ENCODE measurements at places on chromosomes 11 and 22.
A peak's percentile ranks its signal among the peaks of the same experiment; 100 is the strongest.

DNA sequence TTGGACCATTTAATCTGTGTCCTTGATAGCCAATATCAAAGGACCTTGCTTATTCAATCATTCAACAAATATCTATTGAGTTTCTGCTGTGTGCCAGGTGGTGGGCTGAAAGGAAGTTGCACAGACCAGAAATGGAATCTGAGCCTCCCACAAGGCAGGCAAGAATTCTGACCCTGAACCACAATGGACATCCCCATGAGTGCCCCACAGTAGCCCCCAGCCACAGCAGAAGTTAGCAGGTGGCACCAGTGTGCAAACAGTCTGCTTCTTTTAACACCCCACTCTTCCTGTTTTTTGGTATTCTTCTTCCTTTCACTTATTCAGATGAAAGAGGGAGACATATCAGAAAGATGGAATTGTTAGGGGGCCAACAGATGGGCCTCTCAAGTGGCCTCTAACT, 12.2 kb upstream of the SERPING1 start:
- DNase-seq: no peak

GRCh38 chr22:39959640-39960447, at the start of gene TMA7B:
Gene TMA7B, plus strand, starts transcription at chr22:39960397. Its CDS starts 3,978 bp downstream, at chr22:39964375.
- no peak for DNase-seq

DNA sequence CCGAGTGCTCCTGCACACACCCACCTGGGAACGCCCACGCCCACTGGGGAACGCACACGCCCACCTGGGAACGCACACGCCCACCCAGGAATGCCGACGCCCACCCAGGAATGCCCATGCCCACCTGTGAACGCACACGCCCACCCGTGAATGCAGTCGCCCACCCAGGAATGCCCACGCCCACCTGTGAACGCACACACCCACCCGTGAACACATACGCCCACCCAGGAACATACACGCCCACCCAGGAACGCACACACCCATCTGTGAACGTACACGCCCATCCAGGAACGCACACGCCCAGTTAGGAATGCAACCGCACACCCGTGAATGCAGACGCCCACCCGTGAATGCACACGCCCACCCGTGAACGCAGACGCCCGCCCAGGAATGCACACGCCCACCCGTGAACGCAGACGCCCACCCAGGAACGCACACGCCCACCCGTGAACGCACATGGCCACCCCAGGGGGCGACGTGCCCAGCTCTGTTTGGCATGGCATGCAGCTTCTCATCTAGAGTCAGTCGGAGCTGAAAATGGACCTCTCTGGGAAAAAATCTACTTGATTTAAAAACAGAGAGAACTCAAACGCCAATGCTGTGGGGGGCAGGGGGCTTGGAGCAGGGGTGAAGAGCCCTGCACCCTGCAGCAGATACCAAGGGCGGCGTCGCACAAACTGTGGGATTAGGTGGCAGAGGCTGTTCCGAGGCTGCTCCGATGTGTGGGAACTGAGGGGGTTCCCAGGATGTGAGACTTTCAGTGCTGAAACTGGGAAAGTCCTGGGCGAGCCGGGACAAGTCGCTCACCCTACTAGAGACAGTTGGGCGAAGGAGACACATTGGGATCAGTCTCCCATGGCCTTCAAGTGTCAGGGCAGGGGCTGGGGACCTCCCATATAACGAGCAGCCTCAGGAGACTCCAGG, 83.3 kb downstream of the MYEOV start:
- DNase-seq: no peak

DNA sequence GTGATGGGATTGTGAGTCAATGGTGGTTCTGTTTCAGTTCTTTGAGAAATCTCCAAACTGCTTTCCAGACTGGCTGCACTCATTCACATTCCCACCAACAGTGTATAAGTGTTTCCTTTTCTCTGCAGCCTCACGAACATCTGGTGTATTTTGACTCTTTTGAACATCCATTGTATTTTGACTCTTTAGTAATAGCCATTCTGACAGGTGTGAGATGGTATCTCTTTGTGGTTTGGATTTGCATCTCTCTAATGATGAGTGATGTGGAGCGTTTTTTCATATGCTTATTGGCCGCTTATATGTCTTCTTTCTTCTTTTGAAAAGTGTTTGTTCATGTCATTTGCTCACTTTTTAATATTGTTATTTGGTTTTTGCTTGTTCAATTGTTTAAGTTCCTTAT, 19.4 kb downstream of the NELL1 start:
- DNase-seq: no peak

GRCh38 chr22:36384766-36385481, 2.8 kb downstream of the MYH9 start:
- DNase-seq: no peak

DNA sequence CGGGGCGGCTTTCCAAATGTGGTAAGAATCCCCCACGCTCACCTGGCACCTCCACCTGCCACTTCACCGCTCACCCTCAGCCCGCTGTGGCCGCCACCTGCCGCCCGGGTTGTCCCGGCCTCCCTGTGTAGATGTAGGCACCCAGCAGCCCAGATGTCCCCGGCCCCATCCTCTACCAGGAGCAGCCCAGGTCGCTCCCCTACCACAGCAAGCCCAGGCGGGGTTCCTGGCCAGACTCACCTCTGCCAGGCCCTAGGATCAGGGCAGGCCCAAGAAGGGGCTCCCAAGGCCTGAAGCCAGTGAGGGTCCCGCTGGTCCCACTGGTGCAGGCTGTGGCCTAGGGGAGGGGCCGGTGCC, 27.4 kb downstream of the MOB2 start:
- no peak for DNase-seq

GRCh38 chr11:83571302-83571701, 285.1 kb upstream of the CCDC90B start:
- no peak for DNase-seq

DNA sequence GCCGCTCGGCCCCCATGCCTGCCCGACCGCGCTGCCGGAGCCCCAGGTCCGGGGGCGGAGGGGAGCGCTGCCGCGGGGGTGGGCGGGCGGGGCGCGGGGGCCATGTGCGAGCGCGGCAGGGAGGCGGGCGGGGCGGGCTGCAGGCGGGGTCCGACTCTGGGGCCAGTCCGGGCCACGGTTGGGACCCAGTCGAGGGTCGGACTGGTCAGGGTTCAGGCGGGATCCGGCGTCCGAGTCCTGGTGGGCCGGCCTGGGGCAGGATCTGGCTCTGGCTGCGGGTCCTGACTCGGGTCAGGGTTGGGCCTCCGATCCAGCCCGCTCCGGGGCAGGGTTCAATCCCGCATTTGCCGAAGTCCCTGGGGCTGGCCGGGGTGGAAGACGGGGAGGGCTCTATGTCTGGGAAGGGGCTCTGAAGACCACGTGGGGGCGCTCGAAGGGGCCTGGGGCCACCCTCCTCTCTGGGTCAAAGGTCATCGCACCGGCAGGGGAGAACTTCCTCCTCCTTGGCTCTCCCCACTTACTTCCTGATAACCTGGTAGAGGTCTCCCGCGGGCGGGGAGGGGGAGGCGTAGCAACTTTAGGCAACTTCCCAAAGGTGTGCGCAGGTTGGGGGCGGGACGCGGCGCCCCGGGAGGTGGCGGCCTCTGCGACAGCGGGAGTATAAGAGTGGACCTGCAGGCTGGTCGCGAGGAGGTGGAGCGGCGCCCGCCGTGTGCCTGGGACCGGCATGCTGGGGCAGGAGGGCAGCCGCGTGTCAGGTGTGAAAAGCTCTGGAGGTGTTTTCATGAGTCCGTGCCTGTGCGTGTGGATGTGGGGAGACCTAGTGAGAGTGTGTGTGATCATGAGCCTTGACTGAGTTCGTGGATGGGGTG, 603 bp downstream of the ESRRA start:
- peak; percentile 94 for DNase-seq

- no peak for DNase-seq
Measured at GRCh38 chr11:7540830-7541555, 27.2 kb downstream of the PPFIBP2 start.

DNA sequence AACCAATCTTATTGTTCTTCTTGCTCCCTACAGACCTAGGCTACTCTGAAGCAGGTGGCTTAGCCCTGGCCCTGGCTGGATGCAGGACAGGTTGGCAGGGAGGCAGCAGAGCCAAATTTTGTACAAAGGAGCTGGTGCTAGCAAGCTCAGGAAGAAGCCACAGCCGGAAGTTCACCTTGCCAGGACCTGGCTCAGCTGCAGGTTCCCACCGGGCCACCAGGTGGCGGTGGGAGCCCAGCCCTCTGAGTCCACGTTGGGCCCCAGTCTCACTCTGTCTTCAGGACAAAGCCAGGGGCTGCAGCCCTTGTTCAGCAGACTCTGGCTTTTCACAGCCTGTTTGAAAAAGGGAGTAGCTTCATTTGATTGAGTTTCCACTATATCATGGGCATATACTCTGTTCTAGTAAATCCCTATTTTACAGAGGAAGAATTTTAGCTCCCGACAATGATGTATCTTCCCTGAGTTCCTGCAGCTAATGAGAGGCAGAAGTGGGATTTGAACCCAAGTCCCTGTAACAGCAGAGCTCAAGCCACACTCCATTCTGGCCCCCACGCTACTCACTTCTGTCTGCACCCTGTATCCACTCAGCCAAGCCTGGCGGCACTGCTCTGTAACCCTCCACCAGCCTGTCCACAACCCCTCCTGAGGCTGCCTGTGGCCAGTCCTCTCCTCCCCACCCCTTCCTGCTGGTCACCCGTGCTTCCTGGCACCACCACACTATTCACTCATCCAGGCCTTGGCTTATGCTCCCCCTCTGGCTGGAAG, 3.3 kb downstream of the TKFC start:
- peak; percentile 84 for DNase-seq

GRCh38 chr11:86818462-86819192, 18.3 kb downstream of the PRSS23 start:
- no peak for DNase-seq

- no peak for DNase-seq
Measured at GRCh38 chr22:23168391-23169042, 11.8 kb upstream of the BCR start.

DNA sequence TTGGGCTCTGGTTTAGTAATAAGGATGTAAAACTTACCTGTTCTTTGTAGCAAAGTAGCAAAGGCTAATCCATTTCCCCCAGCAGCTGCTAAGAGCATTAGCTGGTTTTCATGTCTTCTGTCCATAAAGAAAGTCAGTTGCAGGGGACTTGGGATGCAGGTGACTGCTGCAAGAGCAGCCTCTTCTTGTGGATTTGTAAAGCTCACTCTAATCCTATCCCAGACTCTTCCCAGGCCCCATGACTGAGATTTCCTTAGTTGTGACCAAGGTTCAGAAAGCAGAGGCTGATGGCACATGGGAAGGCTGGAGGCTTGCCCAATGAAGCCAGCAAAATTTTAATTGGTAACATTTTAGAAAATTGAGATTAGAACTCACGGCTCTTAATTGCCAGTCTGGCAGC, 94.4 kb upstream of the HORMAD2 start:
- DNase-seq: no peak

GRCh38 chr11:125777309-125777708, 1.3 kb downstream of the PATE2 start:
- DNase-seq: no peak

DNA sequence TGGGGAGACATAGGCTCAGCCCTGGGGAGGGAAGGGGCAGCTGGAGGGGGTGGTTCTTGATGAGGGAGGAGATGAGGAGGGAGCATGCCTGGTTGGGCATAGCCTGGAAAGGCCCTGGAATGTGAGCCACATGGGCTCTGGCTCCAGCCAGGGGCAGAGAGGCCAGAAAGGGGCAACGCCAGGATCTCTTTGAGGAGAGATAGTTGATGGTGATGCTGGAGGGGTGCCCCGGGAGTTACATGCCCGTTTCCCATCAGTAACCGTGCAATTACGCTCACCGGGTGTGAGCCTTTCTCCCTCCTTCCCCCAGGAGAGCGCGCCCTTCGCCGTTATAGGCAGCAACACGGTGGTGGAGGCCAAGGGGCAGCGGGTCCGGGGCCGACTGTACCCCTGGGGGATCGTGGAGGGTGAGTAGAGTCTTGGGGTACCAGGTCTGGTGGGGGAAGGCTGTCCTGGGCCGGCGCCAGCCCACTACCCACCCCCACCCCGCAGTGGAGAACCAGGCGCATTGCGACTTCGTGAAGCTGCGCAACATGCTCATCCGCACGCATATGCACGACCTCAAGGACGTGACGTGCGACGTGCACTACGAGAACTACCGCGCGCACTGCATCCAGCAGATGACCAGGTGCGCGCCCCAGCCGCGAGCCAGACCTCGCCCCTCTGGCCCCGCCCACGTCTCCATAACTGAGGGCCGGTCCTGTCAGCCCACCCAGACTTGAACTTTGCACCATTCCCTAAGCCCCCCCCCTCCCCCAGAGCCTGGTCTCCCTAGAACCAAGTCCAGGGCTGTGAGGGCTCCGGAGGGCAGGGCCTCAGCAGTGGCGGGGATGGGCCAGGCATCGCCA, 1.8 kb upstream of the GP1BB start:
- DNase-seq: no peak

DNA sequence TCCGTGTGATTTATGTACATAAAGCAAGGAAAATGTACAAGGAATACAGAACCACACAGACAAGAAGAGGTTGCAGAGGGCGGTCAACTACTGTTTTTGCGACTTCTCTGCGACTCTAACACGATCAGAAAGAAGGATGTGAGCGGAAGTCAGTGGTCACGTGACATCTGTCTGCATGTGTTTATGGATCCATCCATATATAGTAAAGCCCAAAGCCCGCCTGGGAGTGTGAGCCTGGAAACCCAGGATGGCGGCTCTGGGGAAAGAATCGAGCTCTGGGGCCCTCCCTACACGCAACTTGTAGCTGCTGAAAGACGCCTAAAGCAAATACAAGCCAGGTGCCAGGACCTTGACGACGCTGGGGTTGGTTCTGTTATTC, 8.8 kb downstream of the OSBPL5 start:
- no peak for DNase-seq

DNA sequence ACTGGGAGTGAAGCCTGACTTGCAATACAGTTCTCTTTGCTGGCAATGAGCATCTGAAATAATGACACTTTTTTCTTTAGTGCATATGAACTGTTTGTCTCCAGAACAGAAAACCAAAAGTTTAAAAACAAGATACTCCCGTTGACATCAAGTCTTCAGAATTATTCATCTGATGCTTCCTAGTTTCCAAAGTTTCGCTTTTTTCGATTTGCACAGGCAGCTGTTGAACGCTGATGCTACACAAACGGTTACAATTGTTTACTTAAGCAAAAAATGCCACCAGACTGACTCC, 612 bp upstream of the BIRC2 start:
- DNase-seq: no peak

- DNase-seq: no peak
Measured at GRCh38 chr11:108897071-108897481, 232.2 kb downstream of the DDX10 start.

- DNase-seq: no peak
Measured at GRCh38 chr22:24591286-24591830, 1.5 kb downstream of the LRRC75B start.

- DNase-seq: no peak
Measured at GRCh38 chr11:115349335-115350017, 154.7 kb downstream of the CADM1 start.

GRCh38 chr11:61120706-61121191, 18.5 kb downstream of the CD5 start:
- no peak for DNase-seq

Measured in colonic mucosa (tissue), 4 donors.